ENCODE measurements at places on chromosomes 7 and 10.

DNA sequence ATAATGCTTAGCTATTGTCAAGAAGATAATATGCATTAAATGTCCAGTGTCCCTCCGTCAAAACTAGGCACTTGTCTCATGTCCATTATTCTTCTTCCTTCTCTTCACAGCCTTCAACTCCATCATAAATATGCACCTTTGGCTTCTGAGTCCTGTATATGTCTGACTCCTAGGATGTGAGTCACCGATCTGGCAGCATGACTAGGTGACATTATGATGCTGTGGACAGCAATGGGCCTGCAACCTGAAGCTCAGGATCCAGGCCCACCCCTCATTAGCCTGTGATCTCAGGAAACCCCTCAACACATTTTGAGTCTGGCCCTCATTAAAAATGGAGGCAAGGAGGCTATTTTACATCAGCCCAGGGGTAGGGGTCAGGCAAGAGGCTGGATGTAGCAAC, 362.5 kb upstream of the ZMIZ1 start:
- no peak for DNase-seq

DNA sequence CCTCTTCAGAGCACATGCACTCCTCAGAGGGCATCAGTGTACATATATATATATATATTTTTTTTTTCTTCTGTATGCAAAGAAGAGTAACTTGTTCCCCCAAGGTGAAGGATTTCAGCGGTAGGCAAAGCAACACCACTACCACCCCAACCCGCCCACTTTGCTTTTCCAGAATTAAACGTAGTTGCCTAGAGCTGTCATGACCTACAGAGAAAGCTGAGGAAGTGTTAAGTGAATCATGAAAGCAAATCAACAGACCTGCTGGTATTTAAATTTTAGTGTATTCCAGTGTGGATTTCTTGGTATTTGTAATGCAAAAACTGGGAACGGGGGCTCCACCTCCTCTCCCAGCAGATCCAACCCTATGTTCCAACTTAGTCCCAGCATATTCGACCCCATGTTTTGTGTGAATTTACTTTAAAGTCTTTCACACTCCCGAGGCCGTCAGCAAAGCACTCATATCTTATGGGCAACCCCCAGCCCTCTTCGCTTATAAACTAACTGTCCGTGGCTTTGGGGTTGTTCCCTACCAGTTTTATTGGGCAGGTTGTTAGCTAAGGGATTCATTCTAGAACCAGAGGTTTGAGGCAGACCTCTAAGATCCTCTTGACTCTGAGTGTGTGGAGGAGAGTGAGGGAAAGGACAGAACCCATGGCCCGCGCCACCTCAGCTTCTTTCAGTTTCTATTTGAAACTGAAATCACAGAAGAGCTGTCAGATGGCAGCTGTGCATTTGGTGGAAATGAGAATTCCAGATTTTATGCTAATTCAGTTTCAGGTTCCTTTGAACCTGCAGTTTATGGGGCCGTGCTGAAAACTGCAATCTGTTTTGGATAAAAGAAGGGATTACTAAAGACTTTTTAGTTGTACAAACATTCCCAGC, 450.2 kb upstream of the GALNT17 start:
- DNase-seq, result no peak

DNA sequence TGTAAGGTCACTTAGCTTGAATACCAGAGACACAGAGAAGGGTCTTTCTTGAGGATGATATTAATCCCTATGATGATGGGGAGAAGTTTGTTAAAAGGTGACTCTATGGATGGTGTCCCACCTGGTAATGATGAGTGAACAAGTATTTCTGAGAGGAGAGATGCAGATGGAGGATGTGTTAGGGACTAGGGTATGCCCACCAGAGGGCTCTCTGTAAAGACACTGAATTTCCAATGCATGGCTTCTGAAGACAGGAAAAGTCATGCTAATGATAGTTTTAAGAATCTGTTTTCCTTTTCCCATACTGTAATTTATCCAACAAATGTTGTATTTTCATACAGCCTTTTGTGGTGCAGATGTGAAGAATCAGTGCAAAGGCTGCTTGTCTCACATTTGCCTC, 1250.9 kb upstream of the CELF2 start:
- DNase-seq, result no peak

DNA sequence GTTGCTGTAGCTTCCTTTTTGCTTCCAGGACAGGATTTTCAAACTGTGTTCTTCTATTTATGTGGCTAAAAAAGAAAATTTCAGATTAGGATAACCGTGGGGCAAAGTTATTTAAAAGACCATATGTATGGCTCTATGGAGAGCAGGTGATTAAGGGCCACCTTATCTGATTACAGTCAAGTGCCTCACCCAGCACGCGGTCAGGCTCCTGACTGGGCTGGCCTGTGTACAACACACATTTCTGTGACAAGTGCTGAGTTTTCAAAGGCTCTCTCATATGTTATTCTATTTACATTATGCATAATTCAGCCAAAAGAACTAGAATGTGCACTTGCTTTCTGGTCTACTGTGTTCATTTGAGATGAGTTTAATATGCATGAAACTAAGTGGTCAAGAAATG, 547.4 kb downstream of the PHTF2 start:
- DNase-seq, result no peak

- no peak for DNase-seq
Observed at GRCh38 chr7:96143495-96144259, 178.2 kb downstream of the SLC25A13 start.

DNA sequence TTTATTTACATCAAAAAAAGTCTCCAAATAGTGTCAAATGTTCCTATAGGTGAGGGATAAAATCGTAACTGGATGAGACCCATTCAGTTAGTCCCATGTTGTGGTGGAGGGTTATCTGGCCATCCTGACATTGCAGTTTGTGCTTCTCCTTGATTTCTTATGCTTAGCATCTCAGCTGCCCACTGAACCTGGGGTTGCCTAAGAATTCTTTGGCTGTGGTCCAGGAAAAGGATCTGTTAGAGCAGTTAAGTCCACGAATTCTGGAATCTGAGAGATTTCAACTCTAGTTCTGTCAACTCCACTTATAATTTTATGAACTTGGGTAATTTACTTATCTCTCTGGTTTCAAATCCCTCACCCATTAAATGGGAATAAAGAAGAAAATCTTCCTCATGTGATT, 1673.4 kb downstream of the REEP3 start:
- no peak for DNase-seq

- no peak for DNase-seq
Observed at GRCh38 chr10:29229258-29229705, 59.6 kb upstream of the LYZL1 start.

GRCh38 chr7:100019908-100020307, 4.5 kb downstream of the ZKSCAN1 start:
- no peak for DNase-seq

DNA sequence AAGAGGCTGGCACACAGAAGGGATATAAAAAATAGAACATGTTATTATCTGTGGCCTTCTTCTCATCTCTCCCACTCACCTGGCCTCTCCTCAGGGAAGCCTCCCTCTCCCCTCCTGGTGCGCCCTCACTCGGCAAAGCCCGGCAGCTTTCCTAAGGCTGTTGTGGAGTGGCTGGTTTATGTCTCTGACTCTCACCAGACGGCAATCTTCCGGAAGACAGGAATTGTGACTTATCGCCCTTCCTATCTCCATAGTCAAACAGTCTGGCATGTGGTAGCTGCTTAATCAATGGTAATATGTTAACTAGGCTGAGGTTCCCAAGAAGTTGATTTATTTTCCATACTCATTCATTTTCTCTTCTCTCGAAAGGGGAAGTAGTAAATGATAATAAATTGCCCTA, 78.7 kb downstream of the ATXN7L1 start:
- DNase-seq, result no peak
